ENCODE measurements at places on chromosomes 6 and 20. TPM values are rescaled to one million over a fixed set of nuclear protein-coding genes. Genes with fewer than 3 reads are reported as not detected.
A peak's percentile ranks its signal among the peaks of the same experiment; 100 is the strongest.

Gene SNX21
- 12.8 TPM for total RNA-seq

DNA sequence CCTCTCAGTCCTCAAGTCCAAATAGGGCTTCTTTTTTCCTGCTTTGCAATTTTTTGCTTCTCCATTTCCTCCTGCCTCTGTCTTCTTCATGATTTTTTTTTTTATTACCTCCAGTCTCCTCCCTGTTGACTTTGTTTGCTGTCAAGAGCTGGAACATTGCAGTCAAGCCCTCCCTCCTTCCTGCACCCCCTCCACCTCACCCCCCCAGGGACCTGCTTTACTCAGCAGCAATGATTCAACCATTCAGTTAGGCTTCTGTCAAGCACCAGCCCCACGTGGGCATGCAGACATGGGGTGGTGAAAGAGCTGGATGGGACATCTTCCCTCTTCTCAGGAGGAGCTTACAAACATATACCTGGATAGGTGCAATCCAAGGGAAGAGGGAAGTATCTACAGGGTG is 142.4 kb downstream of the LRFN2 start:
- H3K4me3 ChIP-seq, result no peak overlapping the region
- no peak for DNase-seq
- H3K27me3 ChIP-seq, result no peaks in the 10 kb centered on the region

DNA sequence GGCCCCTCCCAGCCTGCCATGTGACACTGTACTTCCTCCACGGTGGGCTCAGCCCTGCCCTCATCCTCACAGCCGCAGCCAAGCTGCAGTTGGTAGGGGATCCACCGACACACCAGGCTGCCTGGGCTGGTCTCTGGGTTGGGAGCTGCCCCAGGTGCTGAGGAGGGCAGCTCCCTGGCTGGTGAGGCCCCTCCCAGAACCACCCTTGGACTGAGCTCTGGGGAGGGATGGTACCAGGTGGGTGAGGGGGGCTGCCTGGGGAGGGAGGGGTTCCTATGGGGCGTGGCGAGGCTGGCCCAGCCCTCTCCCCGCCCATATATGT is 185 bp upstream of the TNFRSF6B start:
- no peaks in the 10 kb centered on the region for H3K36me3 ChIP-seq
- H3K27me3 ChIP-seq, result no peaks in the 10 kb centered on the region
- no peak overlapping the region for H3K27ac ChIP-seq
- no peak overlapping the region for H3K4me3 ChIP-seq
- no peaks in the 10 kb centered on the region for H3K4me1 ChIP-seq

DNA sequence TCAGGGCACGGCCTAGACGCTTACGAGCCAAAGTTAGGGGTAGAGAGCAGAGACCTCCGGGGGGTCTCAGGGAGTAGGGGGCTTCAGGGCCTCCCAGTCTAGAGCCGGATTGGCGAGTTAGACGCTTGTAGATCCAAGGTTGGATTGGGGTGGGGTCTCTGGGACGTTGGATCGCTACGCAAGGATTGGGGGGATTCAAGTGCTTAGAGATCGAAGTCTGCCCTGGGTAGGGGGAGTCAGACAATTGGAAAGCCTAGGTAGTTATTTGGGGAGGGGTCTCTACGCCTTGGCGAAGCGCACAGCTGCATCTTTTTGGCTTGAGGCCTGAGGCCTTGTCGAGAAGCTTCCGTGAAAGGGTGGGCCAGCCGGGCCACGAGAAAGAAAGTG is 469 bp downstream of the STX16 start:
- H3K27ac ChIP-seq, result peak overlapping the region; percentile 83
- H3K27me3 ChIP-seq, result no peaks in the 10 kb centered on the region

- no peaks in the 10 kb centered on the region for H3K27me3 ChIP-seq
- no peak for DNase-seq
- no peaks in the 10 kb centered on the region for H3K4me1 ChIP-seq
- H3K36me3 ChIP-seq, result no peaks in the 10 kb centered on the region
- no peak overlapping the region for H3K27ac ChIP-seq
- H3K4me3 ChIP-seq, result no peak overlapping the region
Observed at GRCh38 chr6:23282252-23283021, 713.1 kb downstream of the HDGFL1 start.

- no peak overlapping the region for H3K4me3 ChIP-seq
- no peaks in the 10 kb centered on the region for H3K27me3 ChIP-seq
- no peaks in the 10 kb centered on the region for H3K4me1 ChIP-seq
- no peak overlapping the region for H3K27ac ChIP-seq
Observed at GRCh38 chr20:45432294-45432693, 16.4 kb downstream of the PIGT start.

Gene CD2AP
- total RNA-seq, result 64.0 TPM

- DNase-seq, result no peak
- H3K27me3 ChIP-seq, result no peaks in the 10 kb centered on the region
- no peak overlapping the region for H3K4me3 ChIP-seq
- H3K4me1 ChIP-seq, result no peaks in the 10 kb centered on the region
- no peaks in the 10 kb centered on the region for H3K36me3 ChIP-seq
Observed at GRCh38 chr20:62697468-62697912, 11.1 kb upstream of the NTSR1 start.

DNA sequence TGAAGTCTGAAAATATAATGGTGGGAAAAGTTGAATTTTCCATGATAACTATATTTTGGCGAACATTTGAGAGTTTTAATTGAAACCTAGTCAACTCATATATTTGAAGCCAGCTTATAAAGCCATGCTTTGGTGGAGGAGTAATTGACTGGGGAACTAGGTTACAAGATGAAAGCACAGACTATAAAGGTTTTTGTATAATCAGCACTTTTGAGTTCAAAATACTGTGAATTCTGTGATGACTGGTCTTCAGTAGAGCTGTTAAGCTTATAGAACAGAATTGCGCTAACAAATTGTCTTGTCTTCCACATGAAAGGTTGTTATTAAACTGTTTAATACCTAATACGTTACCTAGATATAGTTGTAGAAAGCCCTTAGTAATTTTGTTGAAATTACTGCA is 159.1 kb upstream of the SCGN start:
- H3K27me3 ChIP-seq, result no peaks in the 10 kb centered on the region
- no peaks in the 10 kb centered on the region for H3K4me1 ChIP-seq
- H3K36me3 ChIP-seq, result peaks cover 27% of the 10 kb centered on the region
- H3K4me3 ChIP-seq, result no peak overlapping the region
- H3K27ac ChIP-seq, result no peak overlapping the region
- DNase-seq, result no peak

Gene JAG1
- total RNA-seq, result 20.8 TPM

Gene CEP57L1
- 8.4 TPM for total RNA-seq

- peaks cover 7% of the 10 kb centered on the region for H3K36me3 ChIP-seq
- no peaks in the 10 kb centered on the region for H3K27me3 ChIP-seq
- H3K4me3 ChIP-seq, result no peak overlapping the region
Observed at GRCh38 chr6:119323478-119323877, 26.1 kb downstream of the MAN1A1 start.

DNA sequence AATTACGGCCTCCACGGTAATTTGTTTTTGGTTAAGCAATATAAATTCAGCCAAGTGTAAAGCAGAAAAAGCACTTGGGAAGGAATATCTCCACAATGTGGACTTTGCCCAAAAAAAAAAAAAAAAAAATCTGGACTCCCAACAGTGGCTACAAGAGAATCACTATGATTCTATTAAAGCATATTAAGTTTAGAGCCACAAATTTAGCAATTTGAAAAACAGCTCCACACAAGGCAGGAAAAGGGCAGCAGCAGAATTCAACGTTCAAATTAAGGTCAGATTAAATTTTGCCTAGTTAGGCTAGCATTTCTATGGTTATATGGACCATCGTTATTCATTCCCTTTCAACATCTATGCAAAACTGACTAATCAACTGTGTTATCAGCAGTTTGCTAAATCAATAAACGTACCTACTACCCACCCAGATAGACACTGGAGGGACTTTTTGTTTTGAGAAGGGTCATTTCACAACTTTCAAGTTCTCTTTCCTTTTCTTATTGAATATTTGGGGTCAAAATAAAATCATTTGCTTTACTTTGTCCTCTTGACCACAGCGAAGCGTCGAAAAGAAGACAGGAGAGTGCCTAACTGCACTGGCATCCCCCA is 1.0 kb downstream of the MCM9 start:
- no peaks in the 10 kb centered on the region for H3K4me1 ChIP-seq
- no peaks in the 10 kb centered on the region for H3K27me3 ChIP-seq
- peaks cover 36% of the 10 kb centered on the region for H3K36me3 ChIP-seq
- H3K4me3 ChIP-seq, result peak overlapping the region; percentile 85
- no peak for DNase-seq

Gene TRIM38
- total RNA-seq, result 4.4 TPM

Gene FNDC11
- total RNA-seq, result 2.4 TPM

Gene HDGFL1
- not detected for total RNA-seq

DNA sequence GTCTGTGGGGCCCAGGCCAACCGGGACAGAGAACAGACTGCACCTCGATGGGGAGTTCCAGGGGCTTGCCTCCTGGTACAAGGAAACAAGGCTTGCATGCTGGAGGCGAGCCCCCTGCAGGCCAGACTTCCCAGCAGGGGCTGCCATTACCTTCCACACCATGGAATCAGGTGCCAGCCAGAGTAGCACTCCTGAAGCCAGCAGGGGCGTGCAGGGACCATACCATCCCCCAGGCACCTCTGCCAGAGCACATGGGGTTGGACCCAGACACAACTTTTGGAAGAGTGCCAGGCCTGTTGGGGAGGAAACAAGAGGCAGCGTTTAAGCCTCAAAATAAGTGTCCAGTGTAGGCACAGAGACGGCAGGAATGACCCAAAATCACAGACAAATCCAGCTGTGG is 6.5 kb downstream of the DDO start:
- H3K4me3 ChIP-seq, result no peak overlapping the region
- peak; percentile 78 for DNase-seq
- H3K27ac ChIP-seq, result no peak overlapping the region

- H3K27ac ChIP-seq, result no peak overlapping the region
- H3K36me3 ChIP-seq, result no peaks in the 10 kb centered on the region
- no peaks in the 10 kb centered on the region for H3K4me1 ChIP-seq
- DNase-seq, result no peak
- H3K4me3 ChIP-seq, result no peak overlapping the region
Observed at GRCh38 chr6:125013938-125014660, 51.9 kb downstream of the RNF217 start.

GRCh38 chr20:10590950-10591671 is 82.7 kb downstream of the JAG1 start:
- H3K4me3 ChIP-seq, result no peak overlapping the region
- no peak overlapping the region for H3K27ac ChIP-seq
- H3K4me1 ChIP-seq, result peaks cover 3% of the 10 kb centered on the region
- no peak for DNase-seq
- H3K36me3 ChIP-seq, result no peaks in the 10 kb centered on the region

DNA sequence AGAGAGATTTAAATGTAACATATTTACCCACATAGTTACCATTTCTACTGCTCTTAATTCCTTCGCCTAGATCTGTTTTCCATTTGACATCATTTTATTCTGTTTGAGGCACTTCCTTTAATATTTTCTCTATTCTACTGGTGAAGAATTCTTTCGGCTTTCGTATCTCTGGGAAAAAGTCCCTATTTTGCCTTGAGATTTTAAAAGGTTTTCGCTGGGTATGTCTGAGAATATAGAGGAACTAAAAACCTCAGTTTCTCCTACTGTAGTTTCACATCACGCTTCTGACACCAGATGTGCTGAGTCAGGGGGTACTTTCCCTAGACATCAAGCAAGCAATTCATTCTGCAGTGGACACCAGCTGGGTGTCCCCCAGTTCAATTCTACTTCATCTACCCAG is 61.7 kb downstream of the E2F3 start:
- no peak for DNase-seq
- peaks cover 2% of the 10 kb centered on the region for H3K4me1 ChIP-seq
- no peaks in the 10 kb centered on the region for H3K27me3 ChIP-seq
- H3K36me3 ChIP-seq, result peaks cover 73% of the 10 kb centered on the region

DNA sequence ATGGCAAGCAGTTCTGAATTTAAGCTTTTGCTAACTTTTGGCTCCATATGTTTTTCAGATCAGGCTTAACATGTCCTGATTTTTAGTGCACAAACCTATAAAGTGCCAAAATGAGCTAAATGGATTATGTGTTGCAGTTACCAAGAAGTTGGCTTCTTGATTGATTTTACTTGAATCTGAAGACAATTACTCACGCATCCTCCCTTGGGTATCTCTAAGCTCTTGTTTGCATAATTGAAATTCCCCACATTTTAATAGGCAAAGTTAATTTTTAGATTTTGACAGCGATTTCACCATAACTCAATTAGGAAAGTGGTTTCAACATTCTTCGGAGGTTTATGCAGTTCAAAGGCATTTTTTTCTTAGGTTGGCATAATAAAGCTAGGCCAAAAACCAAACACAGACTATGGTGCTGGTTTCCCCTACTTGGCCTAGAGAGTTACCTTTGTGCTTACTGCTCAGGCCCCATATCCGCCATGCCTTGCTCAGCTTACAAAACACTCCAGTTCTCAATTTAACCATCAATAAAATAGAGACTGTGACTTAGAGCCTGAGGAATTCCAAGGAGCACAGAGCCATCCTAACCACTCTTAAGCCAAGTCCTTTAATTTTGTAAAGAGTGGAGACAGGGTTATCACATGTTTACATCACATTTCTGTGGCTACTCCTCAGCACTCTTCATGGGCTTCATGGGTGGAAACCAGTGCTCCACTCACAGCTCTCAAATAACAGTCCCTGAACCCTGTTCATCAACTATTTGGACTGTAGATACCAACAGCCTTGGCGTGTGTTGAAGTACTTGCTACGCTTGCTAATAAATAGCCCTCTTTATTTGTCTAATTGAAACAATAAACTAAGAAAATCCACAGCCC is 32.1 kb downstream of the LAMA4 start:
- peak overlapping the region; percentile 5 for H3K4me3 ChIP-seq
- H3K36me3 ChIP-seq, result no peaks in the 10 kb centered on the region
- H3K27me3 ChIP-seq, result no peaks in the 10 kb centered on the region
- H3K27ac ChIP-seq, result no peak overlapping the region
- H3K4me1 ChIP-seq, result peaks cover 18% of the 10 kb centered on the region
- no peak for DNase-seq

DNA sequence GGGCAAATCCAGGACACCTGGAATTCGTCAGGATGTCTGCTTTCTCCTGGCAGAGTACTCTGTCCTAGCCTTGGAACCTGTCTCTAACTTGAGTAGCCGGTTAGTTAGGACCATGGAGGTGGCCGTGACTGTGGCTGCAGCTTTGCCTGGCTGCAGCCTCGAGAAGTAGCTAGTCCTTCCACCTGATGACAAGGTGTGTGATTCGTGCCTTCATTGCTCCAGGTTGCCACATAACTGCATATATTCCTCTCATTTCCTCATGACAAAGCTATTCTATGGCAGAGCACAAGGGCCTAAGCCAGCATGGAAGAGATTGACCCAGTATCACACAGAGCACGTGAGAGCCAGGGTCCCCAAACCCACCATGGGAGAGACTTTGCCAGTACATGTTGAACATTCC is 39.8 kb upstream of the KIF25 start:
- no peak for DNase-seq
- peaks cover 68% of the 10 kb centered on the region for H3K36me3 ChIP-seq
- H3K27ac ChIP-seq, result no peak overlapping the region

Gene TGM3
- 0.31 TPM for total RNA-seq

Gene PSORS1C2
- not detected for total RNA-seq

All from endodermal cell (in vitro differentiated cells).